ENCODE measurements at places on chromosomes 6 and 20. TPM values are rescaled to one million over a fixed set of nuclear protein-coding genes. Genes with fewer than 3 reads are reported as not detected.

Gene RIPOR2
- 25.6 TPM for total RNA-seq

Gene FERMT1
- 2.4 TPM for total RNA-seq

Gene PSMB1
- total RNA-seq: 111 TPM

Gene TOX2
- 24.3 TPM for total RNA-seq

Gene PROKR2
- not detected for total RNA-seq

Gene COL11A2
- 1.2 TPM for total RNA-seq

Gene CCN6
- not detected for total RNA-seq

Gene ZNF334
- total RNA-seq: 3.0 TPM

Gene FAM209A
- total RNA-seq: 0.87 TPM

Gene TAF11
- 18.1 TPM for total RNA-seq

Gene KIAA0408
- total RNA-seq: 55.0 TPM

Gene GSTA2
- not detected for total RNA-seq

Gene TMEM170B
- total RNA-seq: 9.2 TPM

Gene FAM217A
- not detected for total RNA-seq

Gene MOG
- total RNA-seq: not detected

Gene CFAP206
- 0.26 TPM for total RNA-seq

Gene CTCFL
- total RNA-seq: not detected

Gene TTBK1
- total RNA-seq: 0.17 TPM

Gene MAP7
- total RNA-seq: 23.2 TPM

Gene RNF146
- 54.6 TPM for total RNA-seq

Gene EDN1
- 18.8 TPM for total RNA-seq

Gene SOBP
- 6.8 TPM for total RNA-seq

Gene CST4
- total RNA-seq: not detected

Gene SH3BGRL2
- 33.9 TPM for total RNA-seq

Gene PGC
- total RNA-seq: 1,050 TPM

Gene PANK2
- 37.6 TPM for total RNA-seq

Gene ABHD16B
- not detected for total RNA-seq

Gene OR2H1
- not detected for total RNA-seq

Gene XPO5
- 36.9 TPM for total RNA-seq

Gene ZNF343
- 8.3 TPM for total RNA-seq

Gene SLC4A11
- total RNA-seq: 2.7 TPM

Gene SLA2
- 1.9 TPM for total RNA-seq

Gene KCNK16
- total RNA-seq: not detected

Gene AIF1
- total RNA-seq: 55.3 TPM

Gene SNAI1
- 10.6 TPM for total RNA-seq

Gene OSTM1
- total RNA-seq: 59.3 TPM

Gene PSMB8
- total RNA-seq: 86.9 TPM

Gene SIRPB2
- 14.3 TPM for total RNA-seq
